Stimulated activated CD4-positive, alpha-beta T cell treated with anti-CD3 and anti-CD28 coated beads, Interleukin-12 subunit alpha, Interleukin-12 subunit beta, amount 100 ng/mL, for 4 hours (primary cell): ENCODE measurements at places on chromosomes 3 and 15.

DNA sequence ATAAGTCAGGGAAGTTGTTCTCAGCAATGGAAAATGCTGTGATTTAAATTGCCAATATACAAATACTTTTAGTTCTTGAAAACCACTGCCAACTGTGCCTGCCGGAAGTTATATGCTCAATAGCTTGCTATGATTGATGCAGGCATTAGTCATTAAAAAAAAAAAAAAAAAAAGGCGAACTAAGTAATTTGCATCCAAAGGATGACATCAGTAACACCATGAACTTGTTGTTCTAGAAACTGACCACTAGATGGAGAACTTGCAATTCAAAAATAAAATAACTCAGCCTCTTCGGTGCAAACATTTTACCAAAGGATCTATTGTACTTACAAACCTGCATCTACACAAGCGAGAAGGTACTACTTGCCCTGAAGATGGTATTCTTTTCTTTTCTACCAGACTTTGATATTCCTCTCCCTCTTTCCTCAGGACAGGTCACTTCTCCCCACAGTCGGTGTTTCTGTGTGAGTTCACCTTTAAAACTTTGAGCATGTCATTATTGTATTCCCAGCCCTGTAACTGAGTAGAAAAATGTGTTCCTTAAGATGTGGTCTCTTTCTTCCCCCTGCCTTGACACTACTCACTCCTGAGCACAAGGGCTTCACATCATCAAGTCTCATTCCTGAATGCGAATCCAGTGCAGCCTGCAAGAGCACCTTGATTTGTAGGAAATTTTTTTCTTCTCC lies 115.0 kb upstream of the VEPH1 start:
- no peak for DNase-seq

- DNase-seq, result no peak
Observed at GRCh38 chr3:59862686-59863085, 812.9 kb upstream of the CFAP20DC start.

- DNase-seq, result no peak
Observed at GRCh38 chr15:92533298-92533697, 122.3 kb downstream of the FAM174B start.

GRCh38 chr3:126179825-126180476 lies 435 bp downstream of the ALDH1L1 start:
- DNase-seq, result no peak
